ENCODE measurements at places on chromosomes 11 and 22. TPM values are rescaled to one million over a fixed set of nuclear protein-coding genes. Genes with fewer than 3 reads are reported as not detected.

GRCh38 chr11:130145311-130145812 is 14.2 kb upstream of the ST14 start:
- H3K4me1 ChIP-seq: no peaks in the 10 kb centered on the region
- H3K27ac ChIP-seq: no peak overlapping the region
- no peak for DNase-seq
- H3K36me3 ChIP-seq: peaks cover 60% of the 10 kb centered on the region

DNA sequence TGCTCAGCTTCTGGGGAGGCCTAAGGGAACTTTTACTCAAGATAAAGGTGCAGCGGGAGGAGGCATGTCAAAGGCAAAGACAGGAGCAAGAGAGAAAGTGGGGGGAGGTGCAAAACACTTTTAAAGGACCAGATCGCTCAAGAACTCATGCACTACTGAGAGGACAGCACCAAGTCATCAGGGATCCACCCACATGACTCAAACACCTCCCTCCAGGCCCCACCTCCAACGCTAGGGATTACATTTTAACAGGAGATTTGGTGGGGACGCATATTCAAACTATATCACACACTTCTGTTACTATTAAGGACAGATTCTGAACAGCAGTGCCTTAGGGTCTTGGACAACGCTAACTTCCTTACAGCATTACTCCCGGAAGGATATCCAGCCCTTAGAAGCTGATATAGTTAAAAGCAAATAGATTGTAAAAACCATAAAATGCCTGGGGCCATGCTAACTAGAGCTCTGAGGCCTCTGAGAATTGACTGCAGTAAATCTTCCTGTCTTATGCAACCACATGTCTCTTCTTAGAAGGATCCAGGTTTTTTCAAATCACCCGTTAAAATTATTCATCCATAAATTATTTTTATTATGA is 16.7 kb upstream of the ZC3H12C start:
- H3K27ac ChIP-seq: no peak overlapping the region
- H3K4me3 ChIP-seq: peak overlapping the region; percentile 2
- peak; percentile 47 for DNase-seq
- H3K27me3 ChIP-seq: no peaks in the 10 kb centered on the region

DNA sequence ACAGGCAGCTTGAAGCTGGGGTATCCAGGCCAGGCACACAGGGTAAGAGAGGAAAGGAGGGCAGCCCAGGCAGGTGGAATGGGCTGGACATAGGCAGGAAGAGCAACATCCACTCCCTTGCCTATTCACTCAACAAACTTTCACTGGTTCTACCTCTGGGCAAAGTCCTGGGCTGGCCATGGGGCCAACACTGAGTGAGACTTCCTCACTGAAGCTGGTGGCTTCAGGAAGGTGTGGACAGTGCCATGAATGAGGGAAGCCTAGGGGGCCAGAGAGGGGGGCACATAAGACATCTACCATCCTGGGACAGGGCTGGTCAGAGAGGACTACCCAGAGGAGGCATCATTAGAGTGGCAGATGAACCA is 44.9 kb upstream of the TCF20 start:
- H3K27ac ChIP-seq: no peak overlapping the region
- no peaks in the 10 kb centered on the region for H3K27me3 ChIP-seq
- H3K36me3 ChIP-seq: no peaks in the 10 kb centered on the region
- no peak for DNase-seq

DNA sequence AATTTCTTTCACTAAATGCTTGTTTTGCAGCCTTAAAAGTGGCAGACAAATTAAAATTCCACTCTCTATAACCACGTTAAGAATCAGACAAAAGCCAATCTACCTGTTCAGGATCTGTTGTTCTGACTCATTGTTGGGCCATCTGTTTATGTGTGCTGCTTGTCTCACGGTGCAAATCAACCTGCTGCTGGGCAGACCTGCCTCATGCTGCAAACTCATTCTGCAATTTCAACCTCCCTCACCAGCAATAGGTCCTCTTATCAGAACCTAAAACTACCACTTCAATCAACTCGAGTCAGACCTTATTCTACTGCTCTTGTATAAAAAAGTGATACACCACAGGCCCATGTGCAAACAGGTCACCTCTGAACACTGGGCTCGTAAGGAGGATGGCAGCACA is 75.1 kb downstream of the LARGE2 start:
- peak overlapping the region; percentile 7 for H3K4me3 ChIP-seq
- no peak for DNase-seq
- no peaks in the 10 kb centered on the region for H3K27me3 ChIP-seq
- no peak overlapping the region for H3K27ac ChIP-seq

Gene GPR83
- 0.15 TPM for total RNA-seq

Gene FJX1
- 14.4 TPM for total RNA-seq

Gene PGGHG
- total RNA-seq: 58.3 TPM

All from H9 (cell line).